ENCODE measurements at places on chromosomes 2 and 18.

GRCh38 chr2:68027959-68028358 is 34.8 kb downstream of the C1D start:
- DNase-seq = no peak

DNA sequence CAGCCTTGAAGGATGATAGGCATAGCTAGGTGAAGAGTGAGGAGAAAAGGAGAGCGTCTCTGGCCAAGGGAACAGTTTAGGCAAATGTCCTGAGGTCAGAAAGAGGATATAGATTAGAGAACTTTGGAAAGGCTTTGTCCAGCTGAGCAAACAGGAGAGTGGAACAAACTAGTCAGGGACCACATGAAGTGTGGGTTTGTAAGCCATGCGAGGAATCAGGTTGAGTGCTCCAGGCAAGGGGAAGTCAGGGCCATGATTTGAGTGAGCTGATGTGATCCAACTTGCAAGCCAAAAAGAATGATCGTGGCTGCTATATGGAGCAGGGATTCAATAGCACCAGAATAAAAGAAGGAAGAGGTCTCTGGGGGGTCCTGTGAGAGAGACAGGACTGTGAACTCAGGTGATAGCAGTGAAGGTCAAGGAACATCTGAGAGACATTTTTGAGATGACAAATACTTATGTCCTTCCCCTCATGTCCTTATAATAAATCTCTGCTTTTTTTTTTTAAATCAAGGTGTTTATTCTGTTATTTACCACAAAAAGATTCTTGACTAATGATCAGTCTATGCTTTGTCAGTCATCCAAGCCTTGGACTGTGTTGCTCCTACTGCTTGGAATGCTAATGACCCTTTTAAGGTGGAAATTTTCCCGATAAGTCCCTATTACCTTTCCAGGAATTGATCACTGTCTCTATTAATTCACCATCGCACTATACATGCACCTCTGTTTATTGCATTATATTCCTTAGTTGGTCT is 472.6 kb downstream of the TXNL1 start:
- no peak for DNase-seq

- DNase-seq = no peak
Measured at GRCh38 chr2:236265675-236266074, 1.5 kb upstream of the ASB18 start.

DNA sequence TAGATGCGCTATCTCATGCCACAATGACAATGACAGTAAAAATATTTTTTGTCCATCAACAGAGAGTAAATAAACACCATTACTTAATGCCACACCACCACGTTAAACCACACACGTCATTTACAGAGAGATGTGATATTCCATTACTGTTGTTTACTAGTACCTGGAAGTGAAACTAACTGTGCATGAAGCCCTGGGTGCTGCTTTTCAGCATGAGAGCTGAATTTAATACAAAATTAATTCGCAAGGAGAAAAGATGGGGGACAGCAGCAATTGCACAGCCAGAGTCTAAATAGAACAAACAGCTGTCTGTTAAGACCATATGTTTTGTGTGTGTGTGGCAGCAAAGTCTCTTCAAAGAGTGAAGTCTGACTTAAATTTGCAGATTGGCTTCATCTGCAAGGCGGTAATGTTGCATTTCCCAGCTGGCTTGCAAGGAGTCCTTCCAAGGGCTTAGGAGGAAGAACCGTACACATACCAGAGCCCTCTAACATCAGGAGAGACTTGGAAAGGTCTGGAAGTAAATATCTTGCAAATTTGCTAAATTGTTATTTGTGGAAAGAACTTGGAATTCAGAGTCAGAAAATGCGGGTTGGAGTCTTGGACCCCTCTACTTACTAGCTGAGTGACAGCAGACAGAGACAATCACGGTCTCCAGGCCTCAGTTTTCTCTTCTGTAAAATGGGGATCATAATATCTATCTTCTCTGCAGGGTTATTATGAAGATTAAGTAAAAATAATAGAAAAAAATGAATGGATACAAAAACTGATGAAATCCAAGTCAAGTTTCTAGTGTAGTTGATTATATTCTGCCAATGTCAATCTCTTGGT is 127.6 kb downstream of the ALPK2 start:
- DNase-seq = no peak

- no peak for DNase-seq
Measured at GRCh38 chr18:34352385-34353163, 127.9 kb upstream of the NOL4 start.

All from activated CD4-positive, alpha-beta T cell treated with anti-CD3 and anti-CD28 coated beads for 1 hour (primary cell).